ENCODE measurements at places on chromosomes 1 and 21. TPM values are rescaled to one million over a fixed set of nuclear protein-coding genes. Genes with fewer than 3 reads are reported as not detected.

OSCP1 gene
- total RNA-seq: 7.7 TPM

SH3BP5L gene
- 48.5 TPM for total RNA-seq

ASPM gene
- total RNA-seq: 108 TPM

CD84 gene
- total RNA-seq: not detected

PRKACB gene
- 17.9 TPM for total RNA-seq

ARHGAP30 gene
- not detected for total RNA-seq

AIRE gene
- under 0.01 TPM for total RNA-seq

F13B gene
- not detected for total RNA-seq

HPCAL4 gene
- total RNA-seq: not detected

FCRL2 gene
- not detected for total RNA-seq

ARHGAP29 gene
- total RNA-seq: 100 TPM

AMPD1 gene
- not detected for total RNA-seq

RNF207 gene
- total RNA-seq: 16.4 TPM

DCDC2B gene
- total RNA-seq: 0.12 TPM

AXDND1 gene
- total RNA-seq: 0.22 TPM

SMPDL3B gene
- 0.25 TPM for total RNA-seq

CRP gene
- not detected for total RNA-seq

LCE2A gene
- total RNA-seq: 2.2 TPM

AMY1A gene
- not detected for total RNA-seq

CTSE gene
- total RNA-seq: not detected

NPHS2 gene
- total RNA-seq: not detected

B3GALT5 gene
- total RNA-seq: 1.1 TPM

JAM2 gene
- total RNA-seq: 1.00 TPM

HNRNPU gene
- total RNA-seq: 604 TPM

FHAD1 gene
- total RNA-seq: 0.55 TPM
